ENCODE measurements at places on chromosomes 7 and 10.
A peak's percentile ranks its signal among the peaks of the same experiment; 100 is the strongest.

DNA sequence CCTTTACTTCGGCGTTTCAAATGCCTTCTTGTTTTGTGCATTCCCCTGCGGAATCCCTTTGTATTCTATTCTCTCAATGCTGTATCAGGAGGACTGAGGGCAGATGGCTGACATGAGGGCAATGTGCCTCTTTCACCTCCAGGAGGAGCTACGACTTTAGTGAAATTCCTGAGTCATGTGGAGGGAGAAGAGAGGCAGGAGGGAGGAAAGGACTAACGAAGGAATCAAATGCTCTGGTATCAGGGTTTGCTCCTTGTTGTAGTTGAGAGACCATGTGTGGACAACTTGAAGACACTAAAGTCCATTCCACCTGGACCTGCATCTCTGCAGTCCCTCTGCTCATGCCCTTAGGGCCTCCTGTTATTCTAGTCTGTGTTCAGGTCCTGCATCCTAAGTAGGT is 40.2 kb upstream of the PRSS58 start:
- peak; percentile 35 for DNase-seq

GRCh38 chr7:150406567-150407421 is 27.7 kb downstream of the ZNF775 start:
- peak; percentile 44 for DNase-seq

- no peak for DNase-seq
These were observed 17.0 kb upstream of the SFR1 start for GRCh38 chr10:104104926-104105325.

DNA sequence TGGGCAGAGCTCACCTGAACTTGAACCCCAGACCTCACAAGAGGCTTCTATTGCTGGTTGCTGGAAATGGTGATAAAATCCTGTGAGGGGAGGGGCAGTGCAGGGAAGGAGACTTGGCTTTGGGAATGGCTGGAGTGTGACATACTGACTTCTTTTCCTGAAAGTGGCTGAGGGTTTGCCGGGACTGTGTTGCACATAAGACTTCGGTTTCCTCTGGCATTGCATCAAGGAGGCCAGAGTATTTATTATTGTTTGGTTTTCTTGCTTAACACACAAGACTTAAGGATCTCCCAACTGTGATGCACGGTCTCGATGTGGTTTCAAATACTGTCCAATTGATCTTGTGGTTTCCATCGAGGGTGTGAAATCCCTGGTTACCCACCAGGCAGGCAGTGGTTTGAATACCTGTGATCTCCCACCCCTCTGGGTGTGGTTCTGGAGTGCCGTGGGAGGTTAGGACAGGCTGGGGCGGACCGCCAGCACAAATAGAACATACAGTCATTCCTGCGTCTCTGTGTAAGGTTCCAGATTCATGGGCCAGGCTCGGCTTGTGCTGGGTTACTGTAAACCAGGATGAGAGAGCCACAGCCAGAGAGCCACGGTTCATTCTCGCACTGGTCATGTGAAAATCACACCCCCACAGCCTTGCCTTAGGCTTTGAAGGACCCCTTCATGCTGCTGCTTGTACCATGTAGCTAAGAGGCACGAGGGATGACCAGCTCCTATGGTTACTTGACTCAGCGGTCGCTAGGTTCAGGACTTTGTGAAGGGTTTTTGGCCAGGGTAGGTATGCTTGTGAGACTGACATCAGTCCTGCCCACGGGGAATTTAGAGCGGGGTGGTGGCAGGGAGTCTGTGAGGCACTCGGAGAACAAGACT is 39.2 kb downstream of the WBP1L start:
- DNase-seq: no peak

DNA sequence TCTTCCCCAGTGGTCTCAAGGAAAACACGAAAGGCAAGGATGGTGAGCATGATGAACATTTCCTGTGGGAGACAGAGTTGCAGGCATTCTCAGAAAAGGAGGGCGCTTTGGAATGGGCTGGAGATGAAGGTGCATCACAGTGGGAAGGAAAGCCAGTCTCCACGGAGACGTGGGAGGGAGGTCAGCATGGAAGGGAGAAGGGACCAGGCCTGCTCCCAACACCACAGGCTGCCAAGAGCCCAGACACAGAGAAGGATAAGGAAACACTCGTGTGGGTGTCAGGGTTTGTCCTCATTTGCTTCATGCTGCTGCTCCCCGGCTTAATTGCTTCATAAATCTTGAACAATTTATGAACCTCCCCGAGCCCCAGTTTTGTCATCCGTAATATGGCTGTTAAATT is 231.5 kb upstream of the ZNF32 start:
- DNase-seq: no peak

DNA sequence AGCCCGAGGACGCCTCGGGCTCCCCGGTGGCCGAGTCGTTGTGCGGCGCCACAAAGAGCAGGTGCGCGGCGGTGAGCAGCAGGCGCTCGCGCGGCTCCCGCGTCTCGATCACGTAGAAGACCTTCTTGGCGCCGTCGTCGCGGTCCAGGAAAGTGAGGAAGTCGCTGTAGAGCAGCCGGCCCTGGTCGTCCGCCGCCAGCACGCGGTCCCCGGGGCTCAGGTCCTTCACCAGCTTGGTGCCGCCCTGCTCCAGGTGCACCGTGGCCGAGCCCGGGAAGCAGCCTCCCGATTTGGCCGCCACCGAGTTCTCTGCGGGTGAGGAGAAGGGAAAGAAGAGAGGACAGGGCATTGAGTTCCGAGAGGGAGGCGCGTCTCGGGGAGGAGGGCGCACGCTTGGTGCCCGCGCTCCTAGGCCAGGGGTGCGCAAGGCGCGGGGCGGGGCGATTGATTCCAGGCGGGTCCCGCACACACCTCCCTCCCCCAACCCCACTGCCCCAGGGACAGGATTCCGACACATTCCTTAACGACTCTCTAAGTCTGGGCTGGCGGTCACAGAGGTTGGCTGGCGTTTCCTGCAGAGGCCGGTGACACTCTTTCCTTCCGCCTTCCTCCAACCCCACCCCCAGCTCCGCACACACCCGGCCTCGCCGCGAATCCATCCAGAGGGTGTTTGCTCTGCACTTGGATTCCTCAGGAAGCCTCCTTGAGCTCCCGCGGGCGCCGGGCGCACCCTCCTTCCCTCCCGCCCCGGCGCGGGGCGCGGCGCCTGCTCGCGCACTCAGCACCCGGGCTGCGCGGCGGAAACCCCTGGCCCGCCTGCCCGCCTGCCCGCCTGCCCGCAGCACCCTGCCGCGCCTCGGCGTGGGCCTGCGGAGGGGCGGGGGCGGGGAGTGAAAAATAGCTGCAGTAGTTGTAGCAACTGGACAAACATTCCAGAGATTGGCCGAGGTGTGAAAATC is 8.6 kb downstream of the SHH start:
- DNase-seq: no peak

DNA sequence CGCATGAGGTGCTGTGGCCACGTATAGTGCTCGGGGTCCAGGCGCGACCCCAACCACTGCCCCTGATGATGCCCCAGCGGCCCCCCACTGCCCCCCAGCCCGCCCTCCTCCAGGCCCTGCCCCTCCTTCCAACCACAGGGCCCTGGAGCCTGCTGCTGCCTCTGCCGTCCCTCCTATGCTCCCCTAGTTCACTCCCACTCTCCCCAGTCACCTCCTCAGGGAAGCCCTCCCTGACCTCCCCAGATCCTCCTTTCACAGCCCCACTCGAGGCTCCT is 93.8 kb downstream of the UNCX start:
- DNase-seq: no peak

GRCh38 chr10:127976701-127977356 is 69.9 kb downstream of the PTPRE start:
- peak; percentile 37 for DNase-seq

- DNase-seq: no peak
These were observed 48.0 kb downstream of the PFKFB3 start for GRCh38 chr10:6250745-6251144.

DNA sequence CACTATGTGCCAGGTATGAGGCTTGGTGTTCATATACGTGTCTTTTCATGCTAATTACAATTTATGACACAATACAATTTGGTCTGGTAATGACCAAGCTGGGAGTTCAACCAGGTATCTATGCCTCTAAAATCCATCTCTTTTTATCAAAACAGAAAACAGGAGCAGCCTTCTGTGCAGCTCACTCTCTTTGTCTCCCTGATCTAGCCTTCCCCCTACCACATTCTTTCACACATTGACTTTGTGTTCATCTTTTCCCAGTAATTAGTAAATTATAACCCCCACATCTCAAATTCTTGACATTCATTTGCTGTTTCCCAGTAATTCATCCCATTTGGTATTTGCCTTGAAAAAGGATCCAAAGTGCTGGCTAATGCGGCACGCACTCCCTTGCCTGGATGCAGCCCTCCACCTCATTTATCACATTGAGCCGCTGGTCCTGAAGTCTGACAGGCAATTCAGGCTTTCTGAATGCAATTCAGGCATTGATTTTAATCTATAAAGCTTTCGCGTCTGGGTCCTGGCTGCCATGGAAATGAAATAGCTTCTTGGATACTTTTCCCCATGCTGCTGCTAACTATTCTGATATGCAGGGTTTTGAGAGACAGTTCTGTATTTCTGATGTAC is 112.5 kb upstream of the ANKRD1 start:
- DNase-seq: no peak

- no peak for DNase-seq
These were observed 222.9 kb upstream of the MKLN1 start for GRCh38 chr7:131104596-131105293.

- DNase-seq: no peak
These were observed 74.4 kb upstream of the SFMBT2 start for GRCh38 chr10:7485244-7485556.

DNA sequence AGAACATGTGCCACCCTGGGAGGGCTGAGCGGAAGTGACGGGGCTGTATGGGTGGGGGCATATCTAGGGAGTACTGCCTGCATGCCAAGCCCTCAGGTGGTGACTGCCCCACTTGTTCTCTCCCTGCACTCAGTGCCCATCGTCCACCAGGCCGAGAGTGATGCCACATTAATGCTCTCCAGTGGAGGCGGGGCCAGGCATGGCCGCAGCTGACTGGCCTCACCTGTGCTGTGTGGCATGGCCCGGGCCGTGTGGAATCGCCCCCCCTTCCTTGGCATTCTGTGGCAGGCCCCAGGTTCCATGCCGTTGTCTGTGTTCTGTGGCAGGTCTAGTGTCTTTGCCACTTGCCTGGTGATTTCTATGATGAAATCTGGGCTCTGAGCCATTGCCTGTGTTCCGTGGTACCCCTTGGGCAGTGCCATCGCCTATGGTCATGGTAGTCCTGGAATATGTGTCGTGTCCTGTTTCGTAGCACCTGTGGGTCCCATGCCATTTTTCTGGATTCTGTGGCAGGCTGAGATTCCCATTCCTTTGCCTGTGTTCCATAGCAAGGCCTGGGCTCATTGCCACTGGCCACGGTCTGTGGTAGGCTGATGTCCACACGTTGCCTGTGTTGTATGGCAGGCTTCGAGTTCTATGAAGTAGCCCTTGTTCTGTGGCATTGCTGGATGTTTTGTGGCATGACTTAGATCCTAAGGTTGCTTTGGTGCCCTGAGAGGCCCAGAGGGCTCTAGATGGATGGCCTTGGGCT is 8.9 kb downstream of the FLNC start:
- DNase-seq: no peak

DNA sequence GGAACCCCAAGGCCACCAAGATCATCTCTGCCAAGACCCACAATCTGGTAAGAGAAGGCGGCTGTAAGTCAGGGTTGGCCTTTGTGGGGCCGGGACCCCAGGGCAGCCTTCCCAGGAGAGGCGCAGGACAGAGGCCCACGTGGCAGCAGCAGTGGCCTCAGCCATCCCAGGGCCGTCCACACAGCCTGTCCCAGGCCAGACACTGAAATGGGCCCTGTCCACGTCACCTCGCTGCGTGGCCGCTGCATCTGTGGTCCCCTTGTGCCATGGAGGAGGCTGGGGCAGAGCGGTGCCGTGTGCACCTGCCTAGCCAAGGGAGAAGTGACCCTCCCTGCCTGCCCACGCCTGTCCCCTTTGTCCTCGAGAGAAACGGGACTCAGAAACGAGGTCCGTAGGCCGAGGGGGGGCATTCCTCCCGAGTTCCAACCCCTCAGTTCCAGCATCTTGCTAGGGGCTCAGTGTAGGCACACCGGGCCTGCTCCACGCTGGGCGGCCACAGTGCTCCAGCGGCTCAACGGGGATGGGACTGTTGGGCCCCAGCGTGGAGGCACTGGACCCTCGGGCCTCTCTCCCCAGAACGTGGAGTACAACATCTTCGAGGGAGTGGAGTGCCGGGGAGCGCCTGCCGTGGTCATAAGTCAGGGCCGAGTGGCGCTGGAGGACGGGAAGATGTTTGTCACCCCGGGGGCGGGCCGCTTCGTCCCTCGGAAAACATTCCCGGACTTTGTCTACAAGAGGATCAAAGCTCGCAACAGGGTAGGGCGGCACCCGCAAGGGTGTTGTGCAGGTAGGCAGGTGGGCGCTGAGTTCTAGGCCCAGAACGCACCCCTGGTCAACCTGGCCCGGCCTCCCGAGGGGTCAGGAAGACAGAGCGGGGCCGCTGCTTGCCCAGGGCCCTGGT is 15.6 kb downstream of the DPYSL4 start:
- no peak for DNase-seq

GRCh38 chr7:110564246-110564645 is 526.7 kb upstream of the LRRN3 start:
- DNase-seq: no peak

DNA sequence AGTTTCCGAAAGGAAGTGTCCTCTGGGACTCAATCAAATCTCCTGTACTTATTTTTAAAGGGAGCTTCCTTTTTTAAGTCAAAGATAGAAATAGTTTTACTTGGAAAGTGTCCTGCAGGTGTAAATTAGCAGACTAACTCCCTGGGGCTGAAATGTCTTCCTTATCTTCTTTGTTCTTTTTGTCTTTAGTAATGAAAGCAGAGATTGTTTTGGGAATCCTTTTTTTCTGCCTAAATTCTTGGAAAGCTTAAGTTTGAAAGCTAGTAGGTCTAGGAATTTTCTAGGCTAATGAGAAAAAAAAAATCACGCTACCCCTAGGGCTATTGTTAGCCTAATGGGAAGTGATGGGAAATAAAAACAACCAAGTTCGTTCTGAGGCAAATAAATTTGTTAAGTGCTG is 139.1 kb upstream of the CSTF2T start:
- DNase-seq: no peak

DNA sequence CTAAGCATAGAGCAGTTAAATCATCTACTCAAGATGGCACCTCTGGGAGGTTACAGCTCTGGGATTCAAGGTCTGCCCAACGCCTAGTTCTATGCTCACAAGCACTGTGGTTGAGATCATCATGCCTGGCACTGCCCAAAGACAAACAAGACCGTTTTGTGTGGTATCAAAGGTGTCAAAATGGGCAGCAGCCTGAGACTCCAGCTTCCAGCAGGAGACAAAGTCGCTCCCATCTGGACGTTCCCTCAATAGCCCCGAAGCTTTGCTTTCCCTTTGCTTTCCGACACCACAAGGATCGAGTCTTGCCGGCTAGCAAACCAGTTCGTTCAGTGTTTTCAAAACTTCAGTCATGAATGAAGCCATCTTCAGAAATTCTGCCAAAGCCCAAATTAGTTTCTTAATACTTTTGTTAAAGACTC is 5.1 kb downstream of the HABP2 start:
- DNase-seq: no peak
